ENCODE measurements at places on chromosomes 2 and 18. TPM values are rescaled to one million over a fixed set of nuclear protein-coding genes. Genes with fewer than 3 reads are reported as not detected.
A peak's percentile ranks its signal among the peaks of the same experiment; 100 is the strongest.

- DNase-seq = no peak
These were observed 1482.4 kb downstream of the LRP1B start for GRCh38 chr2:140648393-140648792.

GRCh38 chr2:134934641-134935040 lies 16.0 kb downstream of the CCNT2 start:
- no peak for DNase-seq

DNA sequence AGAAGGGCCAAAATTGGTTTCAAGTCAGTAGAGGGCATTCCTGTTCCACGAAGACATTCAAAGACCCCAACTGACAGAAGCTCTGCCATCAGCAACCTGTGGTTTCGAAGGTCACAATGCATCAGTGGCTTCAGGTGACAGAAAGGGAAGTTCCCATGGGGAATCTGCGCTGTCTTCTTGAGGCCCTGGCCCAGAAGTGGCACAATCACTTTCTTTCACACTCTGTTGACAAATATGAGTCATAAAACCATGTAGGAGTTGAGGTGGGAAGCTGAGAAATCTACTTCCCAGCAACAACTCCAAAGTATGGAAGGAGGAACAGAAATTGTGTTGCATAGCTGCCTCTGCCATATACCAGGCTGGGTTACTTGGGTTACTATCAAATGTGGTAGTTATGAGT lies 621.1 kb upstream of the FANCL start:
- no peak for DNase-seq

DNA sequence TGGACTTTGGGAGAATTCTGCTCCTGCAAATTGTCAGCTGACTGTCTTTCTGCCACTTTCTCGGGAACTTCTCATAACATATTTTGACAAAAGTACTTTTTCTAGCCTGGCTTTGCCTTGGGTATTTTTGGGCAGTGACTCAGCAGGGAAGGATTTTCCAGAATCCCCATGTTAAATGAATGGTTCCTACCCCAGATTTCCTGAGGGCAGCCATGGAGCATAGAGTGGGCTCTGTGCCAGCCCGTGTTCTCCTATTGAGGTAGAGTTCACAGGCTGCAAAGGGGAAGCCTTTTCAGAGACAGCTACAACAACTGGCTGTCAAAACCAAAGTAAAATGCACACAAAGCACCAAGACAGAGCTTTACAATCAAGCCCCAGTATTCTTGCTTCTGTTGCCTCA lies 59.8 kb downstream of the BMP10 start:
- DNase-seq = no peak

DNA sequence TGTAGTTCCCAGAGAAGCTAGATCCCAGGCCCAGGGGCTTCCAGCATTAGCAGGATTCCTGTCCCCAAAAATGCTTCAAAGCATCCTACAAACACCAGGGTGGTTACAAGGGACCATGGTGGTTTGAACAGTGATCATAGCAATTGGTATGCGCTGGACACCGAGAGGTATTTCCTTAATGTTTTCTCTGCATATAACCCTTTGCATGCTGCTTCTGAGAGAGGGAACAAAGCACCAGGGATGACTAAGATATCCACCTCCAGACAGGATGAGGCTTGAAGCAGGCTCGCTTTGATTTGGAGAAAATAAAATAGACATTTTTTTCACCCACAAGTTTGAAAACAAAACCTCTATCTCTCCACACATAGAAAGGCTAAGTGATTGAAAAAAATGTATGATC lies 50.5 kb upstream of the TSPYL6 start:
- DNase-seq = no peak

DNA sequence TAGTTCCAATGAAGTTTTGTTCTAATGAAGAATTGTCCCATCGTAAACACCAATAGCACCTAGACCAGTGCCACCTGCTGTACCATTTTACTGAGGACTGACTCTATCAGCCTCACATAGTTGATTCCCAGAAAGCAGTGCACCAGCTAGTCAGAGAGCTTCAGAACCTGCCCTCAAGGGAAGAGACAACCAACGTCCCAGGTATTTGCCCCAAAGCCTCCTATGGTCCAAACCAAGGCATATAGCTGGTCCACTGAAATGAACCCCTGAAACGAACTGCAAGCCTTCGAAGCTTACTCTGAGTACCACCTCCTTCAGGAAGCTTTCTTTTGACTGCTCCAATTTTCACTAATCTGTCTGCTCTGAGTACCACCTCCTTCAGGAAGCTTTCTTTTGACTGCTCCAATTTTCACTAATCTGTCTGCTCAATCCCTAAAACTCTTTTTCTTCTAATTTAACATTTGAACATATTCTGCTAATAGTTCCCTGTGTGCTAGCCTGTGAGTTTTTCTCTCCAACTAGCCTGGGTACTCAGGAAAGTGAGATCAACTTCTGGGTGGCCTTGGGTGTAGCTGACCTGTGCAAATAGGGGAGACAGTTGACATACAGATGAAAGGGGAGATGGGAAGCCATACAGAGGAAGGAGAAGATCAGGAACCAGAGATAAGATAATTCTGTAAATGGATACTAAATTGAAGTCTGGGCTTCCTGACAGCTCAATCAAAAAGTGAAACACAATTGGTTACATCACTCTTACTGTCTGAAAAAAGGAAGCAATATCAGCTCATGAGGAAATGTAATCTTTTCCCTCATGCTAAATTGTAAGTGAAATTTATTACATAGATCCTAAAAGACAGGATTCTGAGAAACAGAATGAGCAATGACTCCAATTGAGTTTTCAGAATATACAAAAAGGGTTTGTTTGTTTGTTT lies 33.5 kb upstream of the EML4 start:
- no peak for DNase-seq

- no peak for DNase-seq
These were observed 23.1 kb downstream of the PDCD1 start for GRCh38 chr2:241835611-241836010.

- DNase-seq = no peak
These were observed 89.1 kb downstream of the ETAA1 start for GRCh38 chr2:67486041-67486796.

DNA sequence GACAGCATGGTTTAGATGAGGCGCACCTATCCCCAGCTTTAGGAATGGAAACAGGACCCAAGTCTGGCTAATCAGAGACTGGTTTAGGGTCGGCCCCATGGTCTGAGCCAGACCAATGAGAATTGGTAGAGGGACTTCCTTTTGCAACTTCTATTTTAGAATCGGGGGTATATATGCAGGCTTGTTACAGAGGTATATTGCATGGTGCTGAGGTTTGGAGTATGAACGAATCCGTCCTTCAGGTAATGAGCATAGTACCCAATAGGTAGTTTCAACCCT lies 1.5 kb upstream of the BOLA3 start:
- DNase-seq = no peak

DNA sequence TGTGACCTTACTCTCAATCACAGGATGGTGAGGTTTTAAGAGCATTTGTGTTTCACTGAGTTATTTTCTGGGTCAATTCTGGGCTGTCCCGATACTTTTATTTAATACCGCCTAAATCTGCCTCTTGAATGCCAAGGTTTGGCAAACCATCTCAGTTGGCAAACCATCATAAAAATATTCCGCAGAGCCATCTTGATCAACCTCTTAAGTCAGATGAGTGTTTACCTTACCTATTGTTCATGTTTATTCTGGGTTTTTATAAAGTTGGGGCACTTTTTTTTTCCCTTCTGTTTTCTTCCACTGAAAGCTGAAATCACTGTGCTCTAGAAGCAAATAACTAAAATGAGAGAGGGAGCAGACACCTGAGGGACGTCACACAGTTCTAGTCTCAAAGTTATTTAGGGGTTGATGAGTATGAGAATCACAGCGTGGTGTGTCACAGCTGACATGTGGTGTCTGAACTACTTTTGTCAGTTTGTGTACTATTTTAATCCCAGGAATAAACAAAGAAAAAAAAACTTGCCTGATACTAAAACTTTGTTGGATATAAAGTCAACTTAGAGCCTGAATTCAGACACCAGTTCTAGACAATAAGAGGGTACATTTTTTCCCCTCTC lies 48.6 kb downstream of the ETAA1 start:
- DNase-seq = no peak

- no peak for DNase-seq
These were observed 24.0 kb downstream of the R3HDM1 start for GRCh38 chr2:135555311-135555710.

GRCh38 chr2:168794968-168795367 lies 7.5 kb upstream of the NOSTRIN start:
- DNase-seq = no peak

DNA sequence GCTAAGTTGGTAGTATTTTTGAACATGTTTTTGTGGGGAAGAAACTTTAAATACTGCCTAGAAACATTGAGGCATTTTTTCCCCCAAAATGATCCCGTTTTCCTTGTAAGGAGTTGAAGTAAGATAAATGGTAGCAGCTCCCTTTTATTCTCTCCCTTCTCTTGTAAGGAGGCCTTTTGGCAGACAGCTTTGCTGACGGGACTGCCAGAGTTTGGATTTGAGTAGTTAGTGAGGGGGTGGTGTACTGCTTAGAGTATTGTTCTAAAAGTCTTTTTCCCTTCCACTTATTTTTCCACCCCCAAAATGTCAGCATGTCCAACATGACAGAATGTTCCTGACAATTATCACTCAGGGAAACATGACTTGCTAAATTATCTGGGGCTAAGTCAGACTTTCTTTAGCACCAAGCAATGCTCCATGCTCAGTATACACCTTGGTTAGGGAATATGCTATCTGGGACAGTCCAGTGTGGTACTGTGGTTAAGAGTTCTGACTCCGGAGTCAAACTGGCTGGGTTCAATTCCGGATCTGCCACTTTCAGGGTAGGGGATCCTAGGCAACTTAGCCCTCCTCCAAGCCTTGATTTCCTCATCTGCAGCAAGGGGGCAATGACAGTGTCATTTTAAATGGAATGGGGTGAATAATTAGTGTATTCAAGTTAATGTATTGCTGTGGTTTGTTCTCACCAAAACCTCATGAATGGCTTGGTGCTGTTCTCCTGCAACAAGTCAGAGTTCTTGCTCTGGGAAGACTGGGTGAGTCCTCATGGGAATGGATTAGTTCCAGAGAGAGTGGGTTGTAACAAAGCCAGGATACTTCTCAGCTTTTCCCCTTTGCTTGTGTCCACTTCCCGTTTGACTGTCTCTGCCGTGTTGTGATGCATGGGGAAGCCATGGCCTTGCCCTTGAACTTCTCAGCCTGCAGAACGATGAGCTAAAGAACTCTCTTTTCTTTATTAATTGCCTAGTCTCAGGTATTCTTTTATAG lies 116.2 kb downstream of the TANC1 start:
- DNase-seq = no peak

DNA sequence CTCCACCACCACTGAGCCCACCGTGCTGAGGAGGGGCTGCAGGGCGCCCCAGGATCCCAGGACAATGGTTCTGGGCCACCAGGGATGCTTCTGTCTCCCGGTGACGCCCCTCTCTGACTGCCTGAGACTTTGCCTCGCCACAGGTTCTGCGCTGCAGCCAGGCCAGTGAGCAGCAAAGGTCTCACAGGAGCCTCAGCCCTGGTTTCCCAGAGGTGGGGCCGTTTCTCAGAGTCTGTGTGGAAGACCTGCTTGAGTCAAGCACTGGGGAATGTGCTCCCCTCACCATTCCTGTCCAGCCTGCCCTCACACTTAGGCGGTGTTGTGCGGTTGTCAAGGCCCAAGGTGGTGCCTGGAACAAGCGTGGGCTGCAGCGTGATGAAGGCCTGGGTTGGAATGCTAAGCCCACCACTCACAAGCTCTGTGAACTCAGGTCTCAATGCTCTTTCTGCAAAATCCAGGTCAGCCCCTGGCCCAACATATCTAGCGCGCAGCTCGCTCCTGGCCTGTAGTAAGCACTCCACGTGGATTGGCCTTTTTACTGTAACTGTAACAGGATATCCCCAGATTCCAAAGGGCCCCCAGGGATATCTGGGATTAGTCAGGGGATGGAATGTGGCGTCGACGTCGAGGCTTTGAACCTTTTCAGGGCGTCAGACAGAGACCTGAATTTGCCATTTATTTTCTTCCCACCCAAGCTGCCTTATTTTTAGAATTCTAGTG lies 47.6 kb downstream of the PLB1 start:
- DNase-seq = no peak

GRCh38 chr2:239399433-239399920 lies 1.3 kb downstream of the HDAC4 start:
- DNase-seq = peak; percentile 50

- DNase-seq = no peak
These were observed 820.6 kb upstream of the PIK3C3 start for GRCh38 chr18:41134426-41134825.

DNA sequence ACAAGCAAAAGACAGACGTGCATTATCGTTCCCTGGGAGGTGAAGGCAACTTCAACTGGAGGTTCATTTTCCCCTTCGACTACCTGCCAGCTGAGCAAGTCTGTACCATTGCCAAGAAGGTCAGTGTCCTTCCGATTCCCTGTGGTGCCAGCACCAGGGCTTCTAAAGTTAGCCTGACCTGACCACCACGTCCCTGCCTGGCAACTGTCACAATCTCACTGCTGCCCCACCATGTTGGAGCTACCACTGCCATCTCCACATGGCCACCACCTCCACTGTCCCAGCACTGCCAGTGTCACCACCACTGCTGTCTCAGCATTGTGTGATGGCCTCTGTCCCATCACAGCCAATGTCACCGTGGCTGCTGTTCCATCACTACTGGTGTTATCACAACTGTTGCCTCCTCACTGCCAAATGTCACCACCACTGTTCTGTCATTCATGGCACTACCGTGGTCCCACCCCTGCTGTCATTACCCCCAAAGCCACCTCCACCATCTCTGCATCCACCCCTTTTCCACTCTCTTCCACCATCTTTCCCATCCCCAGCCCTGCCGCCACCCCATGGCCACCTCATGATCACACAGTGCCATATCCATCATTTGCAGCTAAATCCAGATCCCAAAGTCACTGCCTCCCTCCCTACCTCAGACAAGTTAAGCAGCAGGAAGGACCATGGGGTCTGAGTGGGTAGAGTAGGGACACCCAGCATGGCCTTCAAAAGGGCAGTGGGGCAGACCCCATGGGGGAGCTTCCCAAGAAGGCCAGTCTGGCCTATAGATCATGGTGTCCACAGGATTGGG lies 216.5 kb downstream of the DYSF start:
- no peak for DNase-seq

DNA sequence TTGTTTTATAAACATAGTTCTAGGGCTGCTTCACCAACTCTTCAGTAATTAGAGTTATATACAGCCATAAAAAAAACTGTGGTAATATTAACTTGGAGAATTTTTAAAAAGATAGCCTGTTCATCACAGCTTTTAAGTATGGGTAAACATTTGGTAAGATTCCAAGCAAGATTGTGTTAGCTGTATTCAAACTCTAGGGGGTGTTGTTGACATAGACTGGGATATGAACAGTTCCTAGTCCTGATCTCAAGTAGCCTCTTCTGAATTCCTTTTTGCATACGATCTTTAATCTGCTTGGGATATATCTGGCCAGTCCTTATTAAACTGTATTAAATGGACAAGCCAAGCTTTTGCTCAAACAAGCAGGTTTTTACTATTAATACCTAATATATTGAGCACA lies 13.4 kb downstream of the NOP58 start:
- no peak for DNase-seq

POTEC gene
- not detected for total RNA-seq

GCG gene
- total RNA-seq = not detected

ANO7 gene
- 1.6 TPM for total RNA-seq

ABCB11 gene
- 0.66 TPM for total RNA-seq

COBLL1 gene
- 75.8 TPM for total RNA-seq

COL5A2 gene
- 111 TPM for total RNA-seq

DUSP19 gene
- total RNA-seq = 1.6 TPM

UGT1A4 gene
- total RNA-seq = not detected

EFHD1 gene
- total RNA-seq = 31.0 TPM
